Endodermal cell (in vitro differentiated cells): ENCODE measurements at places on chromosomes 7 and 10.
A peak's percentile ranks its signal among the peaks of the same experiment; 100 is the strongest.

DNA sequence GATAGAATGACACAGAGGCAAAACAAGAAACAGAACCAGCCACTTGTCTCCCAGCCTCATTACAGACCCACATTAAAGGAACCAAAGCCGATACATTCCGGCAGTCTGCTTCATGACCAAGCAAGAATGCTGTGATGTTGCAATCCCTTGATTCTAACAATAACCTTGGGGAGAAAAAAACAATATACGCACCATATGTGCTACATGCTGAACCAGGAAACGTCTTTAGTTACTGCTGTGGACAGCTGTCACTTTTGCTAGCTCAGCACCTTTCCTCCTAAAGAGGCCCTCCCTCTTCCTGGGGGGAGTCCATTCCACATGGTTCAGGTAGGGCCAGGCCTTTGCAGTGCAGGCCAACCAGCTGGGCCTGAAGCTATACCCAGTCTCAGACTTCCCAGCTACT, 79.1 kb downstream of the PRTFDC1 start:
- no peaks in the 10 kb centered on the region for H3K4me1 ChIP-seq
- H3K27me3 ChIP-seq, result no peaks in the 10 kb centered on the region
- peak overlapping the region; percentile 57 for H3K27ac ChIP-seq
- no peak for DNase-seq
- no peak overlapping the region for H3K4me3 ChIP-seq

DNA sequence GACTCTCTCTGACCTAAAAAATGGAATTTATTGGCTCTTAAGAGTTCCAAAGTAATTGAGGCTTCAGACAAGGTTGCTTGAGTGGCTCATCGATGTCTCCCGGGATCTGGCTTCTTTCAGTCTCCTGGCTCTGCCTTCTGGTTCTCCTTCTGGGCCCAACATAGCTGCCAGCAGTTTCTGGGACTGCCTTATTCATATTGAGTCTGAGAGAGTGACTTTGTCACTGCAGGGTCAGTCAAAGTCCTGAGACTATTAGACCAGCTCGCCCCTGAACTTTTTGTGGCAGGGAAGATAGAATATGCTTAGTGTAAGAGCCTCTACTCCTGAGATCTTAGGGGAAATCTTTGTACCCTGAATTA, 94.0 kb downstream of the MMRN2 start:
- H3K36me3 ChIP-seq, result peaks cover 20% of the 10 kb centered on the region
- H3K27me3 ChIP-seq, result no peaks in the 10 kb centered on the region
- peaks cover 16% of the 10 kb centered on the region for H3K4me1 ChIP-seq
- H3K27ac ChIP-seq, result no peak overlapping the region
- DNase-seq, result peak; percentile 57

DNA sequence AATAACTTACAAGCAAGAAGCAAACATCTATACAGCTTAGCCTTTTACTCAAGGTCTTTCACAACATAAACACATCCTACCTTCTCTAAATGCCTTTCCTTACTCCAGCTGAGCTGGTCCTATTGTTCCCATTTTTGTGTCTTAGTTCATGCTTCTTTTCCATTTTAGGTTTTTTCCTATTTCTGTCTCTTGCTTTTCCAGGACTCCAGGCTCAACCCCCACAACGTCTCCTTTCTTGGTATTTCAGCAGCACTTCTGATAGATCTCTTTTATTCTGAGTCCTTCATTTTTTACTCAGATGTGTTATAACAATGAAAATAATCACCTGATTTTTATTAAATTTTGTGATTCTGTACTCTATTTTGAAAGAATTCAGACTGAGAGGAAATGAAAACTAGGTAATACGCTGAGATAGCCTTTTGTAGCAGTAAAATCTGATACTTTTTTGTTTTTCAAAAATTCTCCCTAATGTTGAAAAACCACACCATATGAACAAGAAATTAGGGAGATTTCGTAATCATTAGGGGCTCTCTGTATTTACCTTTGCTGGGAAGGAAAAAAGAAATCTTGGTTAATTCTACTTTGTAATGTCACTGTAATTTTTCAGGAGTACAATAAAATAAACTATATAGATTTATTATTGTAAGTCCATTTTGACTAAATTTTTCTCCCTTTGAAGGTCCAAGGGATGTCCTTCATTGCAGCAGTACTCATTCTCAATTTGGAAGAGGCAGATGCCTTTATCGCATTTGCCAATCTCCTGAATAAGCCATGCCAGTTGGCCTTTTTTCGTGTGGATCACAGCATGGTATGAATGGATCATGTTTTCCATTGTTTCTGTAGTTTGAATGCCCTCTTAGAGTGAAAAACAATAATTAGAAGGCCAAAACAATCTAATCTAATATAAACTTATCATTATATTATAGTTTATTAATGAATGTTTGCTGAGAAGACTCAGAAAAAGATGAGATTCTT, 24.0 kb upstream of the HELLS start:
- no peaks in the 10 kb centered on the region for H3K27me3 ChIP-seq
- no peak overlapping the region for H3K4me3 ChIP-seq
- H3K27ac ChIP-seq, result no peak overlapping the region
- DNase-seq, result no peak
- no peaks in the 10 kb centered on the region for H3K4me1 ChIP-seq
- peaks cover 12% of the 10 kb centered on the region for H3K36me3 ChIP-seq

GRCh38 chr10:93816123-93816747, 58.5 kb downstream of the LGI1 start:
- H3K27ac ChIP-seq, result no peak overlapping the region
- no peak overlapping the region for H3K4me3 ChIP-seq
- H3K4me1 ChIP-seq, result no peaks in the 10 kb centered on the region
- peak; percentile 92 for DNase-seq

GRCh38 chr7:139870380-139870779, 41.3 kb downstream of the TBXAS1 start:
- DNase-seq, result no peak
- no peak overlapping the region for H3K27ac ChIP-seq
- H3K36me3 ChIP-seq, result no peaks in the 10 kb centered on the region
- no peaks in the 10 kb centered on the region for H3K27me3 ChIP-seq
- H3K4me1 ChIP-seq, result peaks cover 5% of the 10 kb centered on the region

DNA sequence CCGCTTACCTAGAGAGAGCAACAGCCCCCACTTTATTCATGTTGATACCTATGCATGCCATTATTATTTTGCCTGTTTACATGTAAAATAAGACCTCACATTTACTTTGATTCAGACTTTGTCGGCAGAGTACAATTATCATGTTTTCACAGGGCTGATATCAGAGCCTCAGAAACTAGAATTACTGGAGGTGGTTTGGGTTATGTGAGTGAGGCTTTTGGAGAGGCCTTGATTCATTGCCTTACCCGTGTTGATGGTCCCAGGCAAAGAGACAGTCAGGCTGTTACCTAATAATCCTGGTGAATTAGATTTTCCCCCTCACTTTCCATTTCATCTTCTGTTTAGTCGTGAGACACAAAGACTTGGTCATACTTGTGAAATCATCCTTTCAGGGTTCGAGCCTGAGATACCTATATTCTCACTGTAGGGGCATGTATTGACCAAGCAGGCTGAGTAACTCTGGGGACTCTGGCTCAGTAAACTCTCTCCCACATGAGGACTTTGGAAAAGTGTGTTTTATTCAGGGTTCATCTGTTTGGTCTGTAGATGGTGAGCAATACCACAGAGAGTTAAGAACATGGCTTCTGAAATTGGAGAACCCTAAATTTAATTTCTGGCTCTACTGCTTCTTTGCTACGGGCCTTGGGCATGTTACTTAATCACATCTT, 150.9 kb downstream of the CELF2 start:
- no peaks in the 10 kb centered on the region for H3K27me3 ChIP-seq
- H3K36me3 ChIP-seq, result peaks cover 45% of the 10 kb centered on the region
- H3K4me1 ChIP-seq, result peaks cover 15% of the 10 kb centered on the region
- DNase-seq, result no peak

- H3K36me3 ChIP-seq, result no peaks in the 10 kb centered on the region
- H3K27me3 ChIP-seq, result no peaks in the 10 kb centered on the region
- H3K27ac ChIP-seq, result no peak overlapping the region
- no peak overlapping the region for H3K4me3 ChIP-seq
- peaks cover 3% of the 10 kb centered on the region for H3K4me1 ChIP-seq
- no peak for DNase-seq
Measured at GRCh38 chr10:97868134-97868685, 18.6 kb downstream of the GOLGA7B start.

DNA sequence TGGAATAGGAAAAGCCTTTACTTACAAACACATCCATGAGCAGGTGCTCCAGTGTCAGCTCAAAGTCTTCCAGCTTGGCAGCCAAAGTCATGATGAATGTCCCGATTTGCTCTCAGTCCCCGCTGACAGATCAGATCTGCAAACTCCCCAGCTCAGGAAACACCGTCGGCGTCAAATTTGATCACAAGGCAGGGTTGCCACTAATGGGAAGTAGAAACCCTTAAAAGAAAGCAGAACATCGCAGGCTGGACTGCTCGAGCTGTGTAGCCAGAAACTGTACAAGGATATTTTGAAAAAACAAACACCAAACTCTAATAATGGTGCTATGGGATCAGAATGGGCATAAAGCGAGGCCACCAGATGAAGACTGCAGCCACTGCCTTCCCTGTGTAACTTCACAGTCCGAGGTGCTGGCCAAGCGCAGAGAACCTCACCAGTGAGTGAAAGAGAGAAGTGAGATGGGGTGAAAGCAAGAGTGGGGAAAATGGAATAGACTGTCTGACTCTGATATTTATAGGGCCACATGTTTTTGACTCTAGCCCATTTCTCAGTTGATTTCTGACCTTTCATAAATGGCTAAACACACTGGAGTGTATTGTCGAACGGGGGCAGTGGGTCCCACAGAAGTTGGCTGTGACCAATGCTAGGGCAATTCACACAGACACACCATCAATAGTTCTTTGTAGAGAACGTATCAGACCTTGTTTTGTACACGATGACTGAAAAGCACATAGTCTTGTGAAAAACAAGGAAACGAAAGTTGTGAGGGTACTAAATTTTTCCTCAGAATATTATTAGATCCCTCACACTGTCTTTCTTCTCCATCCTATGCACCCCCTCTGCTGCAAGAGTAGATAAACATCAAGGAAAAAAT, 306.2 kb downstream of the FRMD4A start:
- no peaks in the 10 kb centered on the region for H3K36me3 ChIP-seq
- no peak overlapping the region for H3K4me3 ChIP-seq
- H3K4me1 ChIP-seq, result no peaks in the 10 kb centered on the region
- H3K27me3 ChIP-seq, result no peaks in the 10 kb centered on the region
- peak overlapping the region; percentile 59 for H3K27ac ChIP-seq

DNA sequence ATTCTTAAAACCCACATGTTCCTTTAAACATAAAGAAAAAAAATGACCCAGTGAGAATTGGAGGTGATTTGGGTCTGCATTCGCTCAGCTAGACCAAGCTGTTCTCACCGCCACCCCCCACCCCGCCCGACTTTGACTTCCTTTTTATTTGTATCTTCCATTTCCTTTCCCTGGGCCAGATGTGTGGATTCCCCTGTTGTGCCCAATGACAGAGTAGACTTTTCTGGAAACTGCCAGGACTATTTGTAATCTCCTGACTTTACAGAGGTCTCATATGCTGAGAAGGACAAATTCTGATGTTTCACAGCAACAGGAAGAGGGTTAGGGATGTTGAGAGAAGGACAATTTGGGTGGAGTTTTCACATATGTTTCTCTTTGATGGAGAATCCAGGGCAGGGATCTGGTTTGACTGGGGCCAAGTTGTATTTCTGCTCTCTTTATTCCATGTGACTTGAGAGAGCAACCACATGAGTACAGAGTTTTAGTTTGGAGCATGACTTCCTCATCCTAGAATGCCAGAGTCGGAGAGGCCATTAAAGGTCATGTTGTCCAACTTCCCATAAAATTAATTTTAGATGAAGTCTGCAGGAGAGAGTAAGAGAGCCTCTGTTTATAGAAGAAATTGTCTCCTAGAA, 1023.2 kb downstream of the LRMDA start:
- DNase-seq, result no peak
- H3K27ac ChIP-seq, result no peak overlapping the region
- no peaks in the 10 kb centered on the region for H3K4me1 ChIP-seq
- H3K4me3 ChIP-seq, result no peak overlapping the region
- no peaks in the 10 kb centered on the region for H3K36me3 ChIP-seq
- H3K27me3 ChIP-seq, result no peaks in the 10 kb centered on the region

GRCh38 chr10:2933519-2933918, 133.8 kb upstream of the PFKP start:
- H3K36me3 ChIP-seq, result no peaks in the 10 kb centered on the region
- DNase-seq, result peak; percentile 10
- no peaks in the 10 kb centered on the region for H3K4me1 ChIP-seq
- H3K4me3 ChIP-seq, result no peak overlapping the region
- no peak overlapping the region for H3K27ac ChIP-seq

GRCh38 chr10:63502832-63503231, 18.4 kb upstream of the REEP3 start:
- H3K4me1 ChIP-seq, result no peaks in the 10 kb centered on the region
- no peak overlapping the region for H3K27ac ChIP-seq
- no peaks in the 10 kb centered on the region for H3K27me3 ChIP-seq

DNA sequence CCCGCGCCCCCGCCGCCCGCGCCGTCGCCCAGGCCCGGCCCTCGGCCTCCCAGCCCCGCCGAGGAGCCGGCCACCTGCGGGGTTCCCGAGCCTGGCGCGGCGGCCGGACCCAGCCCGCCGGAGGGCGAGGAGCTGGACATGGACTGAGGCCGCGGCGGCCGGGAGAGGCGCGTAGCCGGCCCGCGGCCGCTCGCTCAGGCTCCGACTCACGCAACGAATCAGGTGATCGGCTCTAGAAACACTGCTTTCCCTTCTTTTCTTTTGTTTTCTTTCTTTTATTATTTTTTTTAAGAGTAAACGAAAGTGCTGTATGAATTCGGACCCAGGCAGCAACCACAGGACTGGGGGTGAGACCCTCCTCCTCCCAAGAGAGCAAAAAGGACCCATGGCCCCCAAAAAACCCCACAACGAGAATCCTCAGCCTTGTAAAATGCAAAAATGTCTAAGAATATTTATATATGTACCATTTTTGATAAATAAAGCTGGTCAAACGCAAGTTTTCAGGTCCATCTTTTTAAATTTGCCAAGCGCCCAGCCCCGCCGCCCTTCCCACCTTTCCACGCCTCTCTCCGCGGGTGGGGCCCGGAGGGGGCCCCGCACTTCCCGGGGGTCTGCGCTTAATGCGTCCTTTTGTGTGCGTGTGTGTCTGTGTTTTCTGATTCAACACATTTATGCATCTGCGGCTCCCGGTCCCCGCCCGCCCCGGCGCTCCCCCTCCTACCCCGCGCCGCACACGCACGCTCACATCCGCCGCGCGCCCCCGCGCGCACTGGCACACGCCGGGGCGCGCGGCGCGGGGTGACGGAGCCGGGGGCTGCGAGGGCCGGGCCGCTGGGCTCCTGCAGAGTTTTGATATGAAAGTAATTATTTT, 4.4 kb downstream of the UNCX start:
- peak overlapping the region; percentile 61 for H3K27ac ChIP-seq
- peaks cover 92% of the 10 kb centered on the region for H3K27me3 ChIP-seq
- H3K36me3 ChIP-seq, result no peaks in the 10 kb centered on the region

DNA sequence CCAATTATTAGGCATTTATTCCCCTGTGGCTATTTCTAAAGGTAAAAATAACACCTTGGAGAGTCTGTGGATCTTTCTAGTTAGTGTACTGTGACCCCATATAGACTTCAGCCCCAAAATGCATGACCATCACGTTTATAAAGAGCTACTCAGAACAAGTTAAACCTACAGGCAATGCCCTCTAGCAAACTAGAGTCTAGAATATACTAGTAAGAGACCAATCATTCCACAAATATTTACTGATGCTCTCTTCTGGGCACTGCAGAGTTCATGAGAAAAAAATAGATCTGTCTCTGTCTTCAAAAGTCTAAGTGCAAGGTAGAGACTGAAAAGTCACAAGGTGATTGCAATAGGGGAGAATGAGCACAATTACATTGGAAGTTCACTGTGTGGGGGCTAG, 20.5 kb upstream of the CALD1 start:
- H3K4me1 ChIP-seq, result peaks cover 7% of the 10 kb centered on the region
- H3K36me3 ChIP-seq, result no peaks in the 10 kb centered on the region
- no peak overlapping the region for H3K4me3 ChIP-seq
- H3K27ac ChIP-seq, result no peak overlapping the region
- H3K27me3 ChIP-seq, result peaks cover 73% of the 10 kb centered on the region
